ENCODE measurements at places on chromosomes 11 and 22.

- DNase-seq, result no peak
Observed at GRCh38 chr22:20298803-20299745, 20.8 kb downstream of the DGCR6L start.

DNA sequence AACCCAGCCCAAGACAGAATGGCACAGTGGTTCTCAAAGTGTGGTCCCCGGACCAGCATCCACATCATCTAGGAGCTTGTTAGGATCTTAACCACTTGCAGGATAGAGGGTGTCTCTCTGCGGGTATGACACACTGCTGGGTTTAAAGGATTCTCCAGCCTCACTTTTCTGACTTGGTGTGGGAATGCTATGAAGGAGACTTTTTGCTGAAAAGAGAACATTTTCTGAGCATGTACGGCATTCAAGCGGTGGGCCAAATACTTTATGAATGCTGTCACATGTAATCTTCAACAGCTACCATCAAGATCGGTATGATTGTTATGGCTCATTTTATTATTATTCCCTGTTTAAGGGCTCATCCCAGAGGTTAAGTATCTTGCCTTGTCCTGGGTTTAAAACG, 1.8 kb upstream of the CD82 start:
- DNase-seq, result no peak

DNA sequence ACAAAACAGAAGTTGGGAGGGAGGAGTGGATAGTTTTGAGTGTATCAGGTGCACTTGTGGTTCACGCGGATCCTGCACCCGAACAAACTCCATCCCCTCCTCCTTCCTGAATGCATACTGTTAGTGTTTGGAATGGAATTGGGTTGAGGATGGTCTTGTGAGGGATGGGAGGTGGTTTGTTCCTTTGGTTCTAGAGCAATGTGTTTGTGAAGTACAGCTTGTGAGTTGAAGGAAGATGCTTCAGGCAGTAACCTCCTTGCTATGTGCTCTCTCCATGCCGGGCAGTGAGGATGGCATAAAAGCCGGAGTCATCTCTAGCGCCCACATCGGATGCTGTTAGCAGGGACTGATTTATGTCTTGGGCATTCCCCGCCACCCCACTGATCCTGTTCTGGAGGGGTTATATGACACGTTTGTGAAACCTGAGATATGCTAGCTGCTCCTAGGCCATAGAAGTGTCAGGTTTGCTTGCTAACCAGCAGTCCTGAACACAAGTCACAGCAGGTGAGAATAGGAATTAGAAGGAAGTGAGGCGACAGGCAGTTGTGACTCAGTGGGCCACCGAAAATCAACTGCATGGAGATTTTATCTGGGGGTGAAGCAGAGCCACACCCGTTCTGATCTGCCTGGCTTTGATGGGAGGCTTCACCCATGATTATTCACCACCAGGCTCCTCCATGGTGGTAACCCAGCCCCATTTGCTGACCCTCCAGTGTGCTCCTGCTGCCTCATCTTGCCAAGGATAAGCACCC, 2.2 kb downstream of the BCR start:
- no peak for DNase-seq

GRCh38 chr11:128728767-128729587, 35.1 kb downstream of the FLI1 start:
- no peak for DNase-seq

GRCh38 chr22:45210577-45210976, 30.1 kb downstream of the KIAA0930 start:
- DNase-seq, result no peak

- no peak for DNase-seq
Observed at GRCh38 chr11:126124231-126124661, 61.6 kb upstream of the CDON start.

- DNase-seq, result no peak
Observed at GRCh38 chr11:34916843-34917770, 689 bp downstream of the PDHX start.

- no peak for DNase-seq
Observed at GRCh38 chr22:38177926-38178604, 3.6 kb downstream of the PLA2G6 start.

- DNase-seq, result no peak
Observed at GRCh38 chr22:35631597-35631996, 14.5 kb upstream of the MB start.

GRCh38 chr11:132134322-132134721, 763.9 kb downstream of the NTM start:
- no peak for DNase-seq

DNA sequence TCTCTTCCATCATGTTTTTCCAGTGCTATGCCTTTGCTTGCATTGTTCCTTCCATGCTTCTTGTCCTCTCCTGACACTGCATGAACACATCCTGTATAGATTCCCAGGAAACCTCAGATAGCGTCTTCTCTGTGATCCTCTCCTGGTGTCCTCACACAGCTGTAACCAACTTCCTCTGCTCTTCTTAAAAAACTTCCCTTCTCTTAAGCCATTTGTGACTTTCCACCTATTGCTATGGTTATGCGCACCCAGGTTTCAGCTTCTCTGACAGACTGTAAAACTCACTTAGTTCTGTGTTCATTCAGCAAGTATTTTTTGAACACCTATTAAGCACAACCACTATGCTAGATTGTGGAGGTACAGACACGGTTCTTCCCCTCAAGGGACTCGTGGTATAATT, 5.1 kb upstream of the APLP2 start:
- no peak for DNase-seq

- DNase-seq, result no peak
Observed at GRCh38 chr11:42772886-42773285, 538.9 kb upstream of the API5 start.

DNA sequence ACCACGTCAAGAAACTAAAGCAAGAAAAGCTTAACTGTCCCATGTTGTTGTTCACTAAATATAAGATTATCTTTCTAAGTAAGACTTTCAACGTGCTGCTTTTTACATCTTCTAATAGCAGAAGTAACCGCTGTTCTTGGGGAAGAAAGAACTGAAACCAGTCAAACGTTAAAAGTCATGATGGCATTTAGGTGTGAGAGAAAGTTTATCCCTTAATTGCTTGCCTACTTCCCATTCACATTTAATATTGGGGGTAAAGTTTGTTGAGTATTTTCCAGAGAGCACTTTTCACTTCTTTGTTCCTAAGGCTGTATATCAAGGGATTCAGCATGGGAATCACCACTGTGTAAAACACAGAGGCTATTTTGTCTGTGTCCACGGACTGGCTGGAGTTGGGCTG, 970 bp downstream of the OR5B21 start:
- no peak for DNase-seq

DNA sequence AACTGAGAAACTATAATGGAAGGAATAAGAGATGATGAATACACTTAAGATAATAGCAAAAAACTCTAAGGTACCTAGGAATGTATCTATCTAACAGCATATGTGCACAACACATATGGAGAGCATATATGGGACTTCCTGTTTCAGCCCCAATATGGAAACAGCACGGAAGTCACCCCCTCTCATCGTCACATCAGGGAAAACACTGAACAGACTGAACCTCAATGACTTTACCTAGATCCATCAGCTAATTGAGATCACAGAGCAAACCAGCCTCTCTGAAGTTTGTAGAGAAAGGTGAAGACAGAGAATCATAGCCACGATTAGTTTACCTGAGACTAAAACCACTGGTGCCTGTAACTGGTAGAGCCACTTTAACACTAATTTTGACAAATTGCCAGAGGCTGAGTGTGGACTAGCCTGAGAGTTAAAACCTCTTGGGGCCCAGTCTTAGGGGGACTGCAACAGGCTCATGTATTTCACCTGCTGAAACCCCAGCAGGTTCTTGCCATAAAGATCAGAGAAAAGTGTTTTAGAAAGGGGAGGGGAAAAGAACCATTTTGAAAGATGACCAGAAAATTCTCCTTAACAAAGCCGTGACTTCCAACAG, 722.6 kb downstream of the TBC1D22A start:
- DNase-seq, result no peak

DNA sequence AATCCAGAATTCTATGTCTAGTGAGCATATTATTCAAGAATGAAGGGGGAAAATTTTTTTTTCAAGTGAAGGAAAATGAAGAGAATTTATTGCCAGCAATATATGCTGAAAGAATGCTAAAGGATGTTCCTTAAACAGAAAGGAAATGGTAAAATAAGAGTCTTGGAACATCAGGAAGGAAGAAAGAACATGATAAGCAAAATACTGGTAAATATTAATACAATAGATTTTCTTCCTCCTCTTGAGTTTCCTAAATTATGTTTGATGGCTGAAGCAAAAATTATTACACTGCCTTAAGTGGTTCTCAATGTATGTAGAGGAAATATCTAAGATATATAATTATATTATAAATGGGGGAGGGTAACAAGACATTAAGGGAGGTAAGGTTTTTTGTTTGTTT, 9.6 kb upstream of the CLDN5 start:
- no peak for DNase-seq

DNA sequence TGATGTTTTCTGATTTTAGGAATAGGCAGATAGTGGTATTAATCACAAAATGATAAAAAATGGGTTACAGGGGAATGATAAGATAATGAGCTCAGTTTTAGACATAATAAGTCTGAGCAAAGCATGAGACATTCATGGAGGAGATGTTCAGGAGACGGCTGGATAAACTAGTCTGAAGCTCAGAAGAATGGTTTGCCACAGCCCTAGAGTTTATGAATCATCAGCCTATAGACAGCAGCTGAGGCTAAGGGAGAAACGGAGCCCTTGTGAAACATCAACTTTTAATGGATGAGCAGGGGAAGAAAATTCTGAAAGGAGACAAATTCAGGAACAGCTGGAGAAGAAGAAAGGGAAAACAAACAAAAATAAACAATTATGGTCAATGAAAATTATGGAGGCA, 87.2 kb downstream of the RELT start:
- no peak for DNase-seq

DNA sequence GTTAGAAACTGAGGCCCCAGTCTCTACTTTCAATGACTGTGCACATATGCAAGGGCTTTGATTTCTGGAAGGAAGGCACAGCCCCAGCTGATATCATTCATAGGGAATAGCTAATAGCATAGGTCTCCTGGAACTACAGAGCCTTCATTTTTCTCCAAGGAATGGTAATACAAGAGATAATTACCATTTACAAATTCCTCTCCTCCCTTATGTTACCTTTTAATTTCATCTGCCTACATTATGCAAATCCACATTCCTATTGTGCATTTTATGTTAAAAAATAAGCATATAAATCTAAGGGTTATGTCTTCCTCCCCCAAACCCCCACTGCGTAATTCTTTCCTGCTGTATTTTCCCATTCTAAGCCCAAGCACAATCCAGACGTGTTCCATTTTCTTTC, 94.9 kb downstream of the AMBRA1 start:
- DNase-seq, result no peak

DNA sequence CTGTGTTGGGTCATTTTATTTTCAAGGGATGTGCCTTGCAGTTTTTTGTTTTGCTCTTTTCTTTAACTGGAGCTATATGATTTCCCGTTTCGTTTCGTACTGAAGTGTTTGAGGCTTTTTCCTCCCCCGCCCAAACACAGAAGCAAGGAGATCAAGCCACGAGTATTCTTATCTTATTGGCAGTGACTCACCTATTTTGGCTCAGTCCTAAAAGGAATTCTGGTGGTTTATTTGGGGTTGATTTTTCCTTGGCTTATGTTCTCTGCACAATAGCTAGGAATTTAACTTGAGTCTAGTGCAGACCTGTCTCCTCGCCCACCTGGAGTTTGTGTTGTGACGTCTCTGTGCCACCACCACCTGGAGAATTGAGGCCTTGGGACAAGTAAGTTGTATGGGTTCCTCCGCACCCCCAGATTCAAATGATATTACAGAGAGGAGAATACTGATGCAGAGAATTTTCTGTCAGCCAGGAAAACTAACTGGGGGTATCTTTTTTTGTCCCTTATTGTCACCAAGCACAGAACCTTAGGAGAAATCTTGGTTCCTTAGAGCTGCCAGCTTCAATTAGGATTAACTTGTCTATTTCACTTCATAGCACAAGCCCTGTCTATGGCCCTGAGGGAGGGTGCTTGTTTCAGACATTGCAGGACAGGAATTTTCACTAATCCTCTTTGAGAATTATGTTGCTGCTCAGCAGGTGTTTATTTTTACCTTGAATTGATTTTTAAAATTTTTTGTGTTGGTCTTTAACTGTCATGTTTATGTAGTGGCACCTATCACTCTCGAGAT, 90.4 kb upstream of the BIRC3 start:
- no peak for DNase-seq

DNA sequence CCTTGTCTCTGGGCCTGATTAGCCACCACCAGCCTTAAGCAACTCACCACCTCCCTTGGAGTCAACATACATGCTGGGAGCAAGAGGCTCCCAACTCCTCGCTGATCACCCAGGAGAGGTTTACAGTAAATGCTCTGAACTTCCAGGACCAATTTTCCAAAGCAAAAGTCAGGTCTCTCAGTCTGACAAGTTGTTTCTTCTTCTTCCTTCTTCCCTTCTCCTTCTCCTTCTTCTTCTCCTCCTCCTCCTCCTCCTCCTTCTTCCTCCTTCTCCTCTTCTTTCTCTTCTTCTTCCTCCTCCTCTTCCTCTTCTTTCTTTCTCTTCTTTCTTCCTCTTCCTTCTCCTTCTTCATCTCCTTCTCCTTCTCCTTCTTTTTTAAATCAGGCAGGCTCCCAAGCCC, 148.2 kb downstream of the NECTIN1 start:
- no peak for DNase-seq

DNA sequence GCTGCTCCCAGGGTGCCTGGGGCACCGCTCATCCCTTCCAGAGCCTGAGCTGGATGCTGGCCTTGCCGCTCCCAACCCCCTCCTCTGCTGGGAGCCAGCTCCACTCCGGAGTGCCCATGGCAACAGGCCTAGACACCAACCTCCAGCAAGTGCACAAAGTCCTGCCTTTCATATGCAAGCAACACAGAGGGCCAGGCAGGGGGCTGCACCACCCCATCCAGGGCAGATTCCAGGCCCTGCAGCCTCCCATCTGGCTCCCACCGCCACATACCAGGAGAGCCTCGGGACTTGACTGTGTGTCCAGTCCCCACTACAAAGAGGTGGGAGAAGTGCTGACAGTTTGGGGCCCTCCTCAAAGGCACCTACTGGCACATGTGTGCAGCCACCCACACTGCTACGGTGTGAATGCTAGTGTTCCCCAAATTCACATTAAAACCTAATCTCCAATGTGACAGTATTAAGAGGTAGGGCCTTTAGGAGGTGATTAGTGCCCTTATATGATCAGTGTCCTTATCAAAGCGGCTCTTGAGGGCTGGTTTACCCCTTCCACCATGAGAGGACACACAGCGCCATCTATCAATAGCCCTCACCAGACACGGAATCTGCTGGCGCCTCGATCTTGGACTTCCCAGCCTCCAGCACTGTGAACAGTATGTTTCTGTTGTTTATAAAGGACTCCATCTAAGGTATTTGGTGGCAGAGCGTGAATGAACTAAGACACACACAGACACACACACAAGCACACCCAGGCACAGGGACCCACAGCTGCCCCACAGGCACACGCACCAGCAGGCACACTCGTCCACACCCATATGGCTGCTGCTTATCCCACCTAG, 16.2 kb downstream of the ARVCF start:
- DNase-seq, result no peak

- DNase-seq, result no peak
Observed at GRCh38 chr11:95674657-95675358, 114.8 kb downstream of the FAM76B start.

GRCh38 chr22:46902436-46902835, 140.0 kb downstream of the TBC1D22A start:
- no peak for DNase-seq

GRCh38 chr11:65389294-65389980, 3.0 kb downstream of the FRMD8 start:
- DNase-seq, result no peak
